ENCODE measurements at places on chromosomes 1 and 21. TPM values are rescaled to one million over a fixed set of nuclear protein-coding genes. Genes with fewer than 3 reads are reported as not detected.

The NHLH2 gene
- total RNA-seq = not detected

The PIAS3 gene
- total RNA-seq = 44.4 TPM

The S100A8 gene
- 33.5 TPM for total RNA-seq

The KRTAP10-1 gene
- not detected for total RNA-seq

The MMEL1 gene
- total RNA-seq = not detected

The CYYR1 gene
- total RNA-seq = 29.6 TPM

The FAM3B gene
- not detected for total RNA-seq

The HTR1D gene
- total RNA-seq = not detected

The CFHR2 gene
- not detected for total RNA-seq

The SYT14 gene
- total RNA-seq = not detected

DNA sequence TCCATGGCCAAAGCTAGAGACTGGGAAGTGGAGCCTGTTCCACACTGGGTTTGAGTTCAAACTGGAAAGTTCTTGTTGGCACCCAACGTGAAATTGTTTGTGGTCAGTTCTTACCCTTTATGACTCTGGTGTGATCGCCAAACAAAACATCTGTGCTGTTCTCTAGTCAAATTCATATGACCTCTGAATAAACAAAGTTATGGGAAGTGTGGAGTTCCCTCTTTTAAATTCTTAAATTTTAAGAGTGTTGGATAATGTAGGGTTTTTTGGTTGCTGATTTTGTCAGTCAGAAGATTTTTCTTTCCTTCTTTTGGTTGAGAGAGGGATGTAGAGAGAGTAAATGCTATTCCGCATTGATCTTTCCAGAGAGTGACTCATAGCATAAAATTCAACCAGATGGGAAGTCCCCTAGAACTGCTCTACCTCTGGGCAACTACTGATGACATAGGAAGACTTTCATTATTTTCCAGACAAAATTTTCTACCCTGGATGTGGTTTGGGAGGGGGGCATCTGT, 36.4 kb downstream of the CHML start:
- DNase-seq = no peak
- H3K4me3 ChIP-seq = no peak overlapping the region
- H3K4me1 ChIP-seq = no peaks in the 10 kb centered on the region
- H3K27me3 ChIP-seq = no peaks in the 10 kb centered on the region
- no peak overlapping the region for H3K27ac ChIP-seq
- H3K36me3 ChIP-seq = no peaks in the 10 kb centered on the region

DNA sequence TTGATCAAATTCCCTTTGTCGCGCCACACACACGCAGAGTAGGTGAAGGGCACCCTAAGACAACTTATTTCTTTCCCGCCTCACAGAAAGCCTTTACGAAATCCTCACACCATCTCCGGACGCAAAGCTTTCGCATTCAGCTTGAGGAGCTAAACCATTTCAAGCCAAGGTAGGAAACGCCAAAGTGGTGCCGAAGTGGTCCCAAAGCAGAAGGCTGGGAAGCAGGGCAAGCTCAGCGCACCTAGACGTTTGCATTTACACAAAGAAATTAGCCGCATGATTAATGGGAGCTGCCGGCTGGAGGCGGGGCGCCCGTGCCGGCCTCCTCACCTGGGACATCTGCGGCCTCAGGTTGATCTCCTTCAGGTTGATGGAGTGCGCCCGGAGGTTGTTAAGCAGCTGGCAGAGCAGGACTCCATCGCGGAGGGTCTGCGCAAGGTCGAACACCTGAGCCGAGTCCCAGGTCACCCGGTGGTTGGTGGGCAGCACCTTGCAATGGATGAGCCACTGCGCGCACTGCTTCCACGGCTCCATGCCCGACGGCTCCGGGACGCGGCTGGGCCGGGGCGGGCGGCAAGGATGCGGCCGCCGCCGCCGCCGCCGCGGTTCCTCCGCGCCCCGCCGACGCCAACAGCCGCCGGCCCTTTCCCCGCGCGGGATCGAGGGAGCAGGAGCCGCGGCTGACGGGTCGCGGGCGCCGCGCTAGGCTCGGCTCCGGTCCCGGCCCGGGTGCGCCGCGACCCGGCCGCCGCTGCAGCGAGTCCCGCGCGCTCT, 457 bp downstream of the VAV3 start:
- no peaks in the 10 kb centered on the region for H3K4me1 ChIP-seq
- peak overlapping the region; percentile 48 for H3K4me3 ChIP-seq
- no peak overlapping the region for H3K27ac ChIP-seq
- DNase-seq = no peak

- no peaks in the 10 kb centered on the region for H3K27me3 ChIP-seq
- no peak overlapping the region for H3K4me3 ChIP-seq
- H3K36me3 ChIP-seq = no peaks in the 10 kb centered on the region
- no peak for DNase-seq
- H3K27ac ChIP-seq = no peak overlapping the region
- no peaks in the 10 kb centered on the region for H3K4me1 ChIP-seq
These were observed 4.2 kb downstream of the RD3 start for GRCh38 chr1:211487672-211488208.

DNA sequence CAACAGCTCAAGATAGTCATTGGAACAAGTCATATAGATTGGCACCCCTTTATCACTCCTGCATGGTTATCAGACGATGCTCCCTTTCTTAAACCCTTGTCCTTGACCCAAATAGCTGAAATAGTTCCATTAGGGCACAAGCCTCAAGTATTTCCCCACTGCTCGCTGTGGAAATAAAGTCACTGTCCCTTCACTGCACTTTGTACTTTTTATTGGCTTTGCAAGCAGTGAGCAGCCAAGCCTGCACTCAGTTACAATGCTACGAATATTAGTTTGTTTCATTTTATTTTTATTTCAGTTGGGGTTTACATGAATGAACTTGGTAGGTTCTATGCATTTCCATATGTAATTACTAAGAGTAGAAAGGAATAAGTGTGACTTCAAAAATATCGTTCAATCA, 1176.4 kb downstream of the BRINP3 start:
- no peak for DNase-seq
- H3K4me1 ChIP-seq = no peaks in the 10 kb centered on the region
- H3K27ac ChIP-seq = no peak overlapping the region
- H3K27me3 ChIP-seq = no peaks in the 10 kb centered on the region
- no peaks in the 10 kb centered on the region for H3K36me3 ChIP-seq

- no peak overlapping the region for H3K27ac ChIP-seq
- H3K4me3 ChIP-seq = no peak overlapping the region
- no peaks in the 10 kb centered on the region for H3K27me3 ChIP-seq
- H3K4me1 ChIP-seq = no peaks in the 10 kb centered on the region
- DNase-seq = no peak
- H3K36me3 ChIP-seq = no peaks in the 10 kb centered on the region
These were observed 37.2 kb downstream of the KANK4 start for GRCh38 chr1:62281922-62282555.

DNA sequence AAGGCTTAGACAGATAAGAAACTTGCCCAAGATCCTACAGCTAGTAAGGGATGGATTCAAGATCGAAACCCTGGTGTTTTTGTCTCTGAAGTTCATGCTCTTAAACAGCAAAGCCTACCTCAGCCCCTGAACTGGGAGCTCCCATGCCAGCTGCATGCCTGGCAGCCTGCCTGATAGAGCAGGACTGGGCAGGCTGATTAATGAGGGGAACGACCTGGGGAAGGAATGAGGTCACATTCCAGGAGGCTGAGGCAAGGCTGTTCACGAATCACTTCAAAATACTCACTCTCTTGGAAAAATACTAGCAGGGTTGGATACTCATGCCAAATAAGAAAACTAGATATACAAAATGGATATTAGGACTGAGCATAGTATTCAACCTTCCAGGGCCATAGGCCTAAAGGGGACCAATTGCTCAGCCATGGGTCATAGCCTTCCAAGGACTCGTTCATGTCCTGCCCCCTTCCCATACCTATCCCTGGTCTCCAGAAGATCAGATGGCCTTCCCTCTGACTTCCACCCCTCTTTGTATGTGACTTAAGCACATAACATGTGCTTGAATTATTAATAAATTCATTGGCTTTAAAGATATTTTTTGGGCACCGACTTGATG, 15.6 kb upstream of the TACSTD2 start:
- no peaks in the 10 kb centered on the region for H3K36me3 ChIP-seq
- no peaks in the 10 kb centered on the region for H3K27me3 ChIP-seq
- DNase-seq = peak; percentile 49
- peaks cover 35% of the 10 kb centered on the region for H3K4me1 ChIP-seq

DNA sequence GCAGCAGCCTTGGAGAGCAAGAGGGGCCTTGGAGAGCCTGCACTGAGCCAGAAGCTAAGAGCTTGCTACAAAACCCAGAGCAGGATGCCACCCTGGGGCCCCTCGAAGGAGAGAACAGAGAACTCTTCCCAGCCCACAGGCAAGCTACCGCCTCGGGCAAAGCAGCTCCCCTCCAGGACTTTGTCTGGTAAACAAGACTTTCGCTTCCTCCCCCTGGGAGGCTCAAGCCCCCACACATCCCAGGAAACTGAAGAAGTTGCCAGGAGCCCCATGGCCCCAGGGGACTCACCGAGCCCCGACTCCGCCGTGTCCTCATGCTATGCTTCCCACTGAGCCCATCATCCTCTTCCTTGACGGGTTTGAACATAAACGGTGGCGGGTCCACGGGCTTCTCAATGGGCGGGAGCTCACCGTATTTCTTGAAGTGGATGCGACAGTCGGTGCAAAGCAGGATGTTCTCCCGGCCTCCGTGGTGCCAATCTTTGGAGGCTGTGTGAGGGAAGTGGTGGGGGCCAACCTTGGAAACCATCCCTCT, 45.9 kb downstream of the SLC45A1 start:
- H3K27ac ChIP-seq = peak overlapping the region; percentile 23
- peak; percentile 60 for DNase-seq
- no peaks in the 10 kb centered on the region for H3K27me3 ChIP-seq
- peaks cover 69% of the 10 kb centered on the region for H3K36me3 ChIP-seq
- H3K4me1 ChIP-seq = peaks cover 36% of the 10 kb centered on the region
- no peak overlapping the region for H3K4me3 ChIP-seq

GRCh38 chr1:15739745-15740144, 2.6 kb upstream of the TMEM82 start:
- H3K27ac ChIP-seq = peak overlapping the region; percentile 26
- DNase-seq = no peak
- no peaks in the 10 kb centered on the region for H3K27me3 ChIP-seq

DNA sequence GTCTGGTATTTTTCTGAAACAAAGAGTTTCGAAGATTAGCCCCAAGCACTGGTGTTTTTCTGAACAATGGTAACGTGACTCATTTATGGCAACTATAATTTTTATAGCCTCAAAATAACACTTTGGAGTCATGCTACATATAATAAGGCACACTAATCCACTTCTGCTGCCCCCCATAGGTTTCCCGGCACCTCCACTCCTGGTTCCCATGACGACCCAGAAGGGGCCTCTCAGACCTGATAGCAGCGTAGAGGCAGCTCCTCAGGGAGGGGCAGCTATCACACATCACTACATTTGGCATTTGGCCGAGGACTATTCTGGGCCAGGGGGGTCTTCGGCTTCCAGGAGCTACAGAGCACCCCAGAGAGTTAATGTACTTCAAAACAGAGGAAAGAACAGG, 23.3 kb downstream of the CAPN8 start:
- DNase-seq = no peak
- H3K4me3 ChIP-seq = no peak overlapping the region
- no peaks in the 10 kb centered on the region for H3K36me3 ChIP-seq
- H3K4me1 ChIP-seq = no peaks in the 10 kb centered on the region

GRCh38 chr1:85245891-85246290, 13.6 kb downstream of the C1orf52 start:
- no peak overlapping the region for H3K4me3 ChIP-seq
- no peak overlapping the region for H3K27ac ChIP-seq
- no peak for DNase-seq
- H3K4me1 ChIP-seq = no peaks in the 10 kb centered on the region
- H3K27me3 ChIP-seq = no peaks in the 10 kb centered on the region
- H3K36me3 ChIP-seq = peaks cover 7% of the 10 kb centered on the region

- no peaks in the 10 kb centered on the region for H3K36me3 ChIP-seq
- H3K4me3 ChIP-seq = no peak overlapping the region
- H3K27me3 ChIP-seq = no peaks in the 10 kb centered on the region
- no peak for DNase-seq
These were observed 22.8 kb downstream of the ATP5PO start for GRCh38 chr21:33892853-33893252.

- H3K27me3 ChIP-seq = no peaks in the 10 kb centered on the region
- H3K36me3 ChIP-seq = peaks cover 30% of the 10 kb centered on the region
- DNase-seq = no peak
- H3K4me3 ChIP-seq = no peak overlapping the region
These were observed 92.3 kb downstream of the COQ8A start for GRCh38 chr1:227032396-227032795.

- peaks cover 4% of the 10 kb centered on the region for H3K4me1 ChIP-seq
- H3K36me3 ChIP-seq = peaks cover 14% of the 10 kb centered on the region
- no peaks in the 10 kb centered on the region for H3K27me3 ChIP-seq
- H3K27ac ChIP-seq = peak overlapping the region; percentile 33
- DNase-seq = no peak
These were observed 19.7 kb downstream of the MRPS6 start for GRCh38 chr21:34093083-34093482.

- H3K27me3 ChIP-seq = no peaks in the 10 kb centered on the region
- peaks cover 94% of the 10 kb centered on the region for H3K36me3 ChIP-seq
- H3K4me1 ChIP-seq = no peaks in the 10 kb centered on the region
- H3K4me3 ChIP-seq = no peak overlapping the region
- H3K27ac ChIP-seq = no peak overlapping the region
These were observed 17.7 kb downstream of the COL6A2 start for GRCh38 chr21:46115441-46116188.

DNA sequence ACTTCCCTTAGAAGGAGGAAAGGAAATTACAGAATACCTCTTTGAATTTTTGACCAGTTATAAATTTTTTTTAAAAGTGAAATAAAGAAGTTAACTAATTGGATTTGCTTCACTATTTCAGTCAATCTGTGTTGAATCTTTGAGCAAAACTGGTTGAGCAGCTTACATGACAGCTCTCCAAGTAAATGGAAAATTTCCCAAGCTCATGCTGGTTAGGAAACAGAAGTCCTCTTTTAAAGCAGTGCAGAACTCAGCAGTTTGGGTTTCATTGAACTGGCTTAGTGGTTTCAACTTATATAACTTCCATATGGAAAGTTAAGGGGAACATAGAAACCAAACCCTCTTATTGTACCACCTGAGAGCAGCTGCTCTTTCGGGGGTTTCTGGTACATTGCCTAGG, 250.5 kb downstream of the PDE4B start:
- DNase-seq = no peak
- H3K4me3 ChIP-seq = no peak overlapping the region
- H3K4me1 ChIP-seq = no peaks in the 10 kb centered on the region
- H3K27ac ChIP-seq = no peak overlapping the region

- no peak for DNase-seq
- no peaks in the 10 kb centered on the region for H3K27me3 ChIP-seq
- no peaks in the 10 kb centered on the region for H3K36me3 ChIP-seq
- peak overlapping the region; percentile 39 for H3K27ac ChIP-seq
- no peaks in the 10 kb centered on the region for H3K4me1 ChIP-seq
- no peak overlapping the region for H3K4me3 ChIP-seq
These were observed 20.2 kb downstream of the BTG2 start for GRCh38 chr1:203325418-203326091.

GRCh38 chr21:42308161-42308913, 6.9 kb downstream of the TFF3 start:
- no peak overlapping the region for H3K27ac ChIP-seq
- DNase-seq = peak; percentile 39
- no peaks in the 10 kb centered on the region for H3K36me3 ChIP-seq

GRCh38 chr1:15957221-15958095, 18.4 kb downstream of the ZBTB17 start:
- no peaks in the 10 kb centered on the region for H3K27me3 ChIP-seq
- DNase-seq = no peak
- H3K27ac ChIP-seq = peak overlapping the region; percentile 64
- no peak overlapping the region for H3K4me3 ChIP-seq
- no peaks in the 10 kb centered on the region for H3K36me3 ChIP-seq
- H3K4me1 ChIP-seq = peaks cover 20% of the 10 kb centered on the region

Measured in ascending aorta (tissue), 2 donors.